ENCODE measurements at places on chromosomes 12 and 14.

DNA sequence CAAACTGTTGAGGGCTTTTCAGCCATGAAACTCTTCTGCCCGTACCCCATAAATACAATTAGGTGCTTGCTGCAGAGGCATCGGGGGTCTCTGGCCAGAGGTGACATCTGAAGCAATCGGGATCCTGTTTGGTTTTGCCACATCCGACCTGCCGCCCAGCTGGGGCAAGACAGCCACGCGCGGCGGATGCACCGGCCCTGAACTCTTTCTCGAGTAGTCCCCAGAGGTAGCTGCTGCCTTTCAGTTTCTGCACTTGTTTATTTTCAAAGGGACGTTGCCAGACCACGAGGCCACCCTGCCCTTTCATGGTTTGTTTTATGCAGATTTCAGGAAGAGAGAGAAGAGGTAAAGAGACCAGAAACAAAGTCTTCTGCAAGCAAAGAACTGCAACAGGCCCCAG, 10.6 kb upstream of the MLXIP start:
- no peak for DNase-seq

DNA sequence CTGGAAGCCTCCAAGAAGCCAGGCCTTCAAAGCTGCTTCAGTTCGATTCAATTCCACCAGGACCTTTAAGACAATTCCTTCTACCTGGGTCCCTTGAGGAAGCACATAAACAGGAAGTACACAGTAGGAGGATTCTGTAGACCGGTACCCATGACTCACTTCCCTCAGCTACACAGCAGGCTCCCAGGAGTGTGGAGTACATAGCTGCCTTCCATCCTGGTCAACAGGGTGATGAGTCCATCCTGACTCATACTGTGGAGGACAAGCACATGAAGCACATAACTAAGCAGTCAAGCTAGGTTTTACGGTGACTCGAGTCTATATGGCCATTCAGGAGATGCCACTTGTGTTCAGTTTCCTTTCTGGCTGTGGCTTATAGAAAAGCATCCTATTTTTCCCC, 197.6 kb upstream of the RBM19 start:
- no peak for DNase-seq

- DNase-seq = no peak
Measured at GRCh38 chr12:43653917-43654316, 101.9 kb upstream of the ADAMTS20 start.

GRCh38 chr12:106135075-106135474, 3.7 kb downstream of the NUAK1 start:
- DNase-seq = no peak

- no peak for DNase-seq
Measured at GRCh38 chr14:94700336-94700735, 69.6 kb downstream of the GSC start.

GRCh38 chr12:109387425-109388166, 39.9 kb downstream of the MYO1H start:
- DNase-seq = no peak

DNA sequence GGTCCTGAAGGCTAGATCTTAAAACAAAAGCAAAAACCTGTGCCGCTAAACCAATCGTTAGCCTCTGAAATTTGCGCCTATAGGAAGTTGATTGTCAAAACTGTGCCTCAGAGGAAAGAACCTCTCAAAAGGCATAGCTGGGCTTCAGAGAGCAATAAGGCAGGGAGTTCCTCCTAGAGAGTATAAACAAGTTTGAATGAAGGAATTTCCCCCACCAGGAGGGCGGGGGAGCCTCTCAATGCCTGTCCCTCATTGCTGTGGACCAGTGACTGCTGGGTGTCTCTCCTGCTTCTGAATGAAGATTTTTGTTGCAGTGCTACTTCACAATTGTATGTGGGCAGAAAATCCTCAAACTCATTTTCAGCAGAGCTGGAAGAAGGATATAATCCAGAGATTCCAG, 88.6 kb downstream of the KCNK10 start:
- no peak for DNase-seq

DNA sequence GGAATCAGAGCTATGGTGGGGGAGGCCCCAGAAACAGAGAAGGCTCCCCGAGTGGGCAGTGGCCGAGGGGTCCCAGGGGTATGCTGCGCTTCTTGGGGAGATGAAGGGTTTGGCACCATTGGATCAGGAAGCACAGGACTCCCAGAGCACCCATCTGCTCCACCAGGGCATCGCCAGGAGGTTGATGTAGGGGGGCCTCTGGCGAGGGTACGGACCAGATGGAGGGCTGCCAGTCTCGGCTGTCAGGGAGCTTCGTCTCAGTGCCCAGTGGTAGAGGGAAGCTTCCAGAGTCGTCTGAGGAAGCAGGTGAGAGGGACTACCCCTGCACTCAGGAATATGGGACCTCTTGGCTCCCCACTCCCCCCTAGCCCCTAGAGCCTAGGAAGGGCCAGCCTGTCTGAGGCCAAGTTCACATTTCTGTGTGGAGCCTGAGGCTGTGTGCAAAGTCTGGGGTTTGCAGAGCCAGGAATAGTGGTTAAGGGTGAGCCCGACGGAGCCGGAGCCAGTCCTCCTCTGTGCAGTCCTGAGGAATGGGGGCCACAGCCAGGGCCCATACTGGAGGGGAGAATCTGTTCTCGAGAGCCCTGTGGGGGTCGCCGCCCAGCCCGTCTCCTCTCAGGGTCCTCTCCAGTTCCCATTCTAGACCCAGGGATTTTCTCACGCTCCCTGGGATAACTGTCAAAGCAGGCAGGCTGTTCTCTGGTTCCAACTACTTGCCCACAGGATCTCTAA, 10.2 kb downstream of the SLC48A1 start:
- DNase-seq = no peak

- no peak for DNase-seq
Measured at GRCh38 chr12:14972816-14973215, at the start of gene PDE6H. TSS of gene PDE6H (plus strand) at chr12:14973042. CDS start at chr12:14978013, 4,971 bp downstream.

DNA sequence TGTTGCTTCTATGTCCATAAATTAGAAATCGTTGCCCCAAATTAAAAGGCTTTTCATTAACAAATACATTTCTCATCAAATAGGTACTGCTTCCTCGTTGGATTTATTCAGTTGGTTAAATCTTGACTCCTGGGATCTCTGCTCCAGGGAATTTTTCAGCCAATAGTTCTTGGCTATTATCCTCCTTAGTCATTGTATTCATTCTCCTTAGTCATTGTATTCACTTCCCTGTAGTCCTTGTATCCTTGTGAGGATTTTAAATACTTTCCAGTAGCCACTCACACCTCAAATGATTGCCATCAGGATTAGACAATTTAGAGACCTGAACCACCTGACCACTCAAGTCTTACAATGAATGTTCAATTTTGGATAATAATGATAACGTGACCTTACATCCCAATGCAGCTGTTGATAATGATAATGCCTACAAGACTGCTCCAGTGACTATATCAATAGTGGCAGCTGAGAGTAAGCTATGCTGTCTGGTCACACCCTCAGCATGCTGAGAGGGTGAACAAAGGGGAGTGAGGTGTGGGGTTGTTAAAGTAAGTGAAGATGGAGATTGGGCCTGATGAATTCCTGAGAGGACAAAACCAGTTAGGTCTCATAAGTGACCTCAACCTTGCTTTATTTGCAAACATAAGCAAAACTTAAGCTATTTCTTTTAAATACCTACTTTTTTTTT, 193.7 kb upstream of the RTL1 start:
- DNase-seq = no peak

- DNase-seq = peak; percentile 26
Measured at GRCh38 chr12:132489078-132489601, 811 bp upstream of the FBRSL1 start.

Measured in stimulated activated CD4-positive, alpha-beta T cell treated with anti-CD3 and anti-CD28 coated beads, Interleukin-1b, Interleukin-23, amount 100 ng/mL, for 24 hours (primary cell).